ENCODE measurements at places on chromosomes 6 and 20.

DNA sequence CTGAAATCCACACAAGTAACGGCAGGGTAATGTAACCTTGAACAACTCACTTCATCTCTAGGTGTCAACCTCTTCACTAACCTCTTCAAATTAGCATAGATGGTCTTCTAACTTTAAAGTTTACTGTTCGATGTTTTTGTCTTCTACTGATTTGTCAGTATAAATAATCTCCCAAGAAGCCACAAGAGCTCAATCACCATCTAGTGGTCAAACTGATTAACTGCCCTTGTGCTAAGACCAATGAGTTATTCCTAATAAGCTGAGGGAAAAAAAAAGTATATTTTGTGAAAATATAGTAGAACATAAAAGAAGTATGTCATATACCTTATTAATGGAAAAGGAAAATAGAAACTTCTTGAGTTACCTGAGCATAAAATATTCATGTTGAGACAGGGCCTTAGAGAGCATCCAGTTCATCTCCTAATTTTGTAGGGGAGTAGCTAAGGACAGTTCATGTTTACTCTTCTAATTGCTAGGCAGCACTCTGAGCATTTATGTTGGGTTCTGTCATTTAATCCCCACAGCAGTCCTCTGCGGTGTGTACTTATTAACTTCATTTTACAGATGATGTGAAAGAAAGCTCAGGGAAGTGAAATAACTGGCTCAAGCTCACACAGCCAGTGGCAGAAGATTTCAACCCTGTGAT is 317.1 kb downstream of the ESR1 start:
- DNase-seq, result peak; percentile 61

- no peak for DNase-seq
These were observed 93.3 kb downstream of the KCNQ5 start for GRCh38 chr6:72715119-72715518.

GRCh38 chr6:54717849-54718455 is 128.6 kb upstream of the FAM83B start:
- DNase-seq, result peak; percentile 69

GRCh38 chr20:56554869-56555268 is 21.8 kb downstream of the FAM209B start:
- no peak for DNase-seq

GRCh38 chr6:3721810-3722621 is 29.5 kb downstream of the PXDC1 start:
- no peak for DNase-seq

DNA sequence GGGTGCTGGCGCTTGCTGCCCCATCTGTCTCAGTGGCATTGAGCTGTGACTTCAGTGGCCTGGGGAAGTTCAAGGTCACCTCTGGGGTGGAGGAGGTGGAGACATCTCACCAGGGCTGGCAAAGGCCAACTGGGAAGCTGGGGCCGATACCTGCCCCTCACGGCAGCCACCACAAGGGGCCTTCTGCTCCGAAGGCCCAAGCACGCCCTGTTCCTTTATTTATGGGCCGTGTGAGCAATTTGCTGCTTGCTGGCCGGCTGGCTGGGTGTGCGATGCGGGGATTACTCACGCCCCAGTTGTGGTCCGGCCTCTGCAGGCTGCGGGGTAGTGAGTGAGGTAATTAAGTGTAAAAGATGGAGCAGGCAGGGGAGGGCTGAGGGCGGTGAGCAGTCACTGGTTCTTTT is 13.2 kb upstream of the SCRT2 start:
- no peak for DNase-seq

- DNase-seq, result no peak
These were observed at the start of gene EGFL8 for GRCh38 chr6:32164295-32164694. Gene EGFL8, plus strand, starts transcription at chr6:32164595. Its CDS starts 1,571 bp downstream, at chr6:32166166.

- DNase-seq, result no peak
These were observed 306.5 kb upstream of the RSPO3 start for GRCh38 chr6:126812010-126812409.

DNA sequence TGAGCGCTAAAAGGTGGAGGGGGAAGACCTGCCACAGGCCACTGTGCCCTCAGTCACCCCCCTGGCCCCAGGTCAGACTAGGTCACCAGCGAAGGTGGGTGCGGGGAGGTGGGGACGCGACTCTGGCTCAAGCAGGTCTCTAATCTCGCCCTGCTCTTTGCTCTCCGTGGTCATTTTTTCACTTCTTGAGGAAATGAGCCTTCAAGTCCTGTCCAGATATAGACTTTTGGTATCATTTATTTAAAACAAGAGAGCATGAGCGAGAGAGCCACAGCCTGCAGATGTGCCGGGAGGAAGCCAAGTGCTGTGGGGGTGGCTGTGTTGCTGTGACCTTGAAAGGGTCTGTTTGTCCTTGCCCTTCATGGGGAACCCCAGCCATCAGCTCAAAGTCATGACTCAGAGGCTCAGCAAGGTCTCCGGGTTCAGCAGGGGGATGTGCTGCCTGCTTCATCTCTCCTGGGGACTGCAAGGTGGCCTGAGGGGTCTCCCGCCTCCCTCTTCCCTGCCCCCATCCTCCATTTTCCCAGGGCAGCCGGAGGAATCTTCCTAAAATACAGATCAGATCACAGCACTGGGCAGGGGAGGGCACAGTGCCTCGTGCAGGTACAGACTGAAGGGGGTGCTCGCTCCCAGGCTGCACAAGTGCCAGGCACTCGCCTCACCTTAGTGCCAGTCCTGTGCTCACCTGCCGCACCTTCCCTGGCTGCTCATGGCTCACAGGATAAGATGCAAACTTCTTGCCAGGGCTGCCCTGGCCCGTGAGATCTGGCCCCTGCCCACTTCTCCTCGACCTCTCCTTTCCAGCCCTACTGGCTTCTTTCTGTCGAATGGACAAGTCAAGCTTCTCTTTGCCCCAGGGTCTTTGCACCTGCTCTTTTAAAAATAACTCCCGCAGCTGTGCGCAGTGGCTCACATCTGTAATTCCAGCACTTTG is 26.5 kb downstream of the SULF2 start:
- DNase-seq, result no peak

Data from hematopoietic multipotent progenitor cell treated with erythropoietin and hydrocortisone succinate and interleukin-3 and kit ligand, for 8 days (in vitro differentiated cells).